ENCODE measurements at places on chromosomes 5 and 9.

DNA sequence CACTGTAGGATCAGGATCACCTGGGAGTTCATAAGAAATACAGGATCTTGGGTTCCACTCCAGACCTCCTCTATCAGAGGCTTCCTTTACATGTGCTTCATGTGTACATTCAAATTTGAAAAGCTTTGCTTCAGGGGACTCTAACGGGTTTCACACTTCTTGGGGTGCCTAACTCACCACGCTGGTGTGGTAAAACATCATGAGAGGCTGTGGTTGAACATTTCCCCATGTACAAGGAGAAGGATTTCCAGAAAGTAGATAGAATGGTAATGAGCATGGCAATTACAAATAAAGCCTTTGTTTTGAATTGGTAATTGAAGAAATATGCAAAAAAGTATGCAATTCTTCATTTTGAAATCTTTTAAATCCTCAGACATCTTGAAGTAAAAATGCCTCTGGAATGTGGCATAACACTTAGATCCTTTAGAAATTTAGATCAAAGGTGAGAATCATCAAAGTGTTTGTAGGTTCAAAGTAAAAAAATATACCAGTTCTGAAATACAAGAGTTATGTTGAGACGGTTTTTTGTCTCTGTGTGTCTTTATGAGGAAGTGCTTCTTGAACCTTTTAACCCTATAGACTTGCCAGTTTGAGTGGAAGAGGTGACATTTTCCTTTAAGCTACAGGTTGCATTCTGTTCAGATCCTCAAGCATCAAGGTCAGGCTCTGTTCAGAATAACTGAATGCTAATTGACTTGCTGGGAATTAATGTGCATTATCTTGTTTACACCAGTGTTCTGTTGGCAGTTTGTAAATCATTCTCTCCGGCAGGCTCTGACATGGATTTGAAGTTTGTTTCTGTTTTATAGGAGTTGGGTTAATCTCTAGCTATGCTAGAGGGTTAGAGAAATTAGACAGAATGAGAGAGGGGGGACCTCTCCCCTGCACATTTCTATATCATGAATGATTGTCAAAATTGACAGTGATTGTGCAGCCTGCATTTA is 415.3 kb downstream of the MAN2A1 start:
- no peak for DNase-seq

DNA sequence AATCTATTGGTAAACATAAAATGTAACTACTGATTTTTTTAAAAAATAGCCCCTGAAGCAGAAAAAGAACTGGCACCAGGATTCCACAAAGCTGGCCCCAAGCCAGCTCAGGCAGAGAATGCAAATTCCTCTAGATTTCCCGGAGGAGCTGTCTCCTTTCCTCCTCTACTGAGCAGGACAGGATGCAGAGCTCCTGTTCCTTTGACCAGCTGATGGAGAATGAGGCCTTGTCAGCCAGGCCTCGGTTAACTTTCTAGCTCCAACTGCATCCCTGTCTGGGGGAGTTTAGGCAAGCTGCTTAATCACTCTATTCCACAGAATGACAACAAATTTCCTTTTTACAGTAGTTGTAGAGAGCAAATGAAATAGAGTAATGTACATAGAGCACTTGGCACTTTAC is 155.5 kb downstream of the GNAQ start:
- DNase-seq: no peak

DNA sequence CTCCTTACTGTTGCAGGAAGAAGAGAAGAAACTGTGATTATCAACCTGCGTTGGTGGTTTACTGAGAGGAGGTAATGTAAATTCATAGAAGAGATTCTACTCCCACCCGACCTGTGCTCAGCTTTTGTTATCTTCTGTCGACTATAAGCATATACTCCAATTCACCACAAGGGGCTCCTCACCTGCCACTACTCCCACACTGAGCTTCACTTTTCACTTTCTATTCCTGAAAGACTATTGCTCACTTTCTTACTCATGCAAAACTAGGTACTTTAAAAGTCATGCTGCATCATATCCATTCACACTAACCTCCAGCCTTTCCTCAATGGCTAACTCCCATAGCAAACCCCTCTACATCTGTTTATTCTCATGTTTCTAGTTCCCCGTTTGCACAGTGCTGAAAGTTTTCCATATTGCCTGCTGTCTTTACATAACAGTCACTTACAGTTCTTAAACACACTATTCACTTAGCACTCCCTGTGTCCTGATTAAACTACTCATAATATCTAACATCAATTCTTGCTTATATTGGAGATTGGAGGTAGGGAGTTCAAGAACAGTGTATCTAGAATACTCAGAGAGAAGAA is 1062.6 kb downstream of the NR2F1-AS1 start:
- no peak for DNase-seq

DNA sequence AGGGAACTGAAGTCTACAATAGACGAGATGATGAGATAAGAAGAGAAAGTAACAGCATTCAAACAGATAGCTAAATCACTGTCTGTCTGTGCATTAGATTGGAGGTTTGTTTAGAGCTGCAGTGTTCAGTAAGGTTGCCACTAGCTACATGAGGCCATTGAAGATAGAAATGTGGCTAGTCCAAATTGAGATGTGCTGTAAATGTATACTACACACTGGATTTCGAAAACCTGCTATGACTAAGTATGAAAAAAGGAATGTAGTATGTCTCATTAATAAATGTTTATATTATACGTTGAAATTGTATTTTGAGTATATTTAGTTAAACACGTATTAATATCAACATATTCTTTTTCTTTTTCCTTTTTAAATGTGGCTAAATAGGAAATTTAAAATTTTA is 142.1 kb downstream of the XRCC4 start:
- no peak for DNase-seq

GRCh38 chr5:53946405-53947100 is 363.8 kb downstream of the ARL15 start:
- no peak for DNase-seq

- no peak for DNase-seq
Observed at GRCh38 chr5:73266176-73266738, 93.3 kb downstream of the TMEM174 start.

GRCh38 chr5:10666531-10667299 is 94.3 kb downstream of the DAP start:
- DNase-seq: no peak

- DNase-seq: no peak
Observed at GRCh38 chr9:84166891-84167290, 173.7 kb downstream of the SLC28A3 start.

GRCh38 chr9:123925161-123925560 is 4.8 kb downstream of the DENND1A start:
- DNase-seq: no peak

GRCh38 chr5:58246461-58246944 is 213.4 kb downstream of the PLK2 start:
- DNase-seq: no peak

GRCh38 chr9:134913713-134914500 is 3.8 kb downstream of the FCN1 start:
- no peak for DNase-seq

DNA sequence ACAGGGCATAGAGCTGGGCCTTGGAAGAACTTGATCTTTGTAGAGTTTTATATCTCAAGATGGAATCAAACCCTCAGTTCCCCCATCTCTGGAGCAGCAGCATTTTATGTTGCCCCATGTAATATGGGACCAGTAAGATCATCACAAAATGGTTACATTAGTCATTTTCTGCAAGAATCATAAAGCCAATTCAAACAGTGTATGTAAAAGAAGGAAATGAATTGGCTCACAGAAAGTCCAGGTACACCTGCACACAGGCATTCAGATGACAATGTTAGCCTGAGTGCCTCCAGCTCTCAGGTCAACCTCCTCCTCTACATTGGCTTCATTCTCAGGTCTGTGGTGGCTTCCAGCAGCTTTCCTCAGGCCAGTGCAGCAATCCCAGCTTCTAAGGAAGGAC is 35.1 kb downstream of the CYFIP2 start:
- DNase-seq: no peak

GRCh38 chr5:56323505-56323904 is 90.4 kb upstream of the ANKRD55 start:
- DNase-seq: no peak

DNA sequence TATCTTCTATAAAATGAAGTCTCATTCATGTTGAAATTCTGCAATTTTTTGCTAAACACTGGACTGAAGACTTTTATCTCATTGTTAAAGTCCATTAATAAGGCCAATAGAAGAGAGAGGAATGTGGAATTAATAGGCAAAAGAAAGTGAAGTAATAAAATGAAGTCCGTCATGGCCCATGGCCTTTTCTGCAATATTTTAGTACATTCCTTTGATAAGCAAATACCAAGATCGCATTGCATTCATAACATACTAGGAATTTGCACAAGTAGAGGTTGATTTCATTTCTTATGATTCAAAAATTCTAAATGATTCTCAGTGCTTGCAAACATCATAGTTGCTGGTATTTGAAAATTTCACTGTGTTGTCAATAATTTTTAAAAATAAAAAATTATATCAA is 664.0 kb downstream of the NR2F1-AS1 start:
- DNase-seq: no peak

- no peak for DNase-seq
Observed at GRCh38 chr5:142549834-142550233, 136.1 kb downstream of the FGF1 start.

GRCh38 chr5:82636591-82636990 is 358.4 kb upstream of the RPS23 start:
- no peak for DNase-seq

Measured in T-cell (primary cell).